Peyer's patch (tissue), 4 donors: ENCODE measurements at places on chromosomes 5 and 9. TPM values are rescaled to one million over a fixed set of nuclear protein-coding genes. Genes with fewer than 3 reads are reported as not detected.

DNA sequence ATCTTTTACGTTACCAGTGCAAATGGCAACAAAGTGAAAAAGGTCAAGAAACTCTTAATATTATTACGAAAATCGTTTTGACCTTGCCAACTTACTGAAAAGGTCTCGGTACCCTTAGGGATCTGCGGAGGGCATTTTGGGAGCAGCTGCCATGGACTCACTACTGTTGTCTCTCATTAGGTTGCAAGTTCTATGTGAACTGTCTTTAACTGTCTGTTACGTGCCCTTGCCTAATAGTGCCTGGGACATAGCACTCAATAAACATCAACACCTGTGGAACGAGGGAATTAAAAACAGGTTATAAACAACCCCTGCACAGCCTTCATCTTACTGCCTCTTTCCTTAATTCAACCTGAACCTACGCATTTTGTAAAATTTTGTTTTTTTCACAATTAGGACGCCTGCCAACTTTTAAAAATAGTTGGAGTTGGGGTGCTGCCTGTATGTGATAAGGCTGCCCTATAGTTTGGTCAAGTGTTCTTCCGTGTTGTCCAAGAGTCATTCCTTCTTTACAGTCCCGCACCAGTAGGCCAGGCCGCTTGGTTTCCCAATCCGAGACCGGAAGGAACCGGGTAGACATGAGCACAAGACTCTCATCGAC is 527 bp upstream of the SREK1 start:
- peaks cover 24% of the 10 kb centered on the region for H3K4me1 ChIP-seq
- DNase-seq, result no peak
- peak overlapping the region; percentile 95 for H3K4me3 ChIP-seq
- peak overlapping the region; percentile 100 for H3K27ac ChIP-seq
- no peaks in the 10 kb centered on the region for H3K27me3 ChIP-seq
- no peaks in the 10 kb centered on the region for H3K36me3 ChIP-seq

- no peak overlapping the region for H3K27ac ChIP-seq
- no peak overlapping the region for H3K4me3 ChIP-seq
- no peaks in the 10 kb centered on the region for H3K36me3 ChIP-seq
- H3K4me1 ChIP-seq, result no peaks in the 10 kb centered on the region
- DNase-seq, result no peak
- no peaks in the 10 kb centered on the region for H3K27me3 ChIP-seq
Measured at GRCh38 chr9:16207161-16207560, 654.3 kb downstream of the CCDC171 start.

RASA1 gene
- total RNA-seq, result 20.9 TPM

IFNA2 gene
- total RNA-seq, result not detected

BTNL3 gene
- total RNA-seq, result 7.4 TPM

C9orf85 gene
- 11.3 TPM for total RNA-seq
